MCF 10A (cell line): ENCODE measurements at places on chromosomes 1 and 21. TPM values are rescaled to one million over a fixed set of nuclear protein-coding genes. Genes with fewer than 3 reads are reported as not detected.

Gene CHI3L2
- 1.4 and 2.1 TPM in 2 replicates for total RNA-seq

Gene TMCO4
- 19.0 and 20.5 TPM in 2 replicates for total RNA-seq

Gene AMY1B
- total RNA-seq, result not detected in 2 replicates

Gene PLA2G2F
- not detected in 2 replicates for total RNA-seq

Gene AADACL3
- total RNA-seq, result not detected in 2 replicates

Gene LAPTM5
- total RNA-seq, result 15.9 and 21.6 TPM in 2 replicates

Gene TTC39A
- 0.35 and 1.2 TPM in 2 replicates for total RNA-seq

GRCh38 chr1:24481843-24482610 lies 20.6 kb upstream of the RCAN3 start:
- H3K4me1 ChIP-seq, result no peaks in the 10 kb centered on the region
- no peaks in the 10 kb centered on the region for H3K36me3 ChIP-seq
- H3K27me3 ChIP-seq, result no peaks in the 10 kb centered on the region
- no peak overlapping the region for H3K4me3 ChIP-seq
- no peak for DNase-seq

DNA sequence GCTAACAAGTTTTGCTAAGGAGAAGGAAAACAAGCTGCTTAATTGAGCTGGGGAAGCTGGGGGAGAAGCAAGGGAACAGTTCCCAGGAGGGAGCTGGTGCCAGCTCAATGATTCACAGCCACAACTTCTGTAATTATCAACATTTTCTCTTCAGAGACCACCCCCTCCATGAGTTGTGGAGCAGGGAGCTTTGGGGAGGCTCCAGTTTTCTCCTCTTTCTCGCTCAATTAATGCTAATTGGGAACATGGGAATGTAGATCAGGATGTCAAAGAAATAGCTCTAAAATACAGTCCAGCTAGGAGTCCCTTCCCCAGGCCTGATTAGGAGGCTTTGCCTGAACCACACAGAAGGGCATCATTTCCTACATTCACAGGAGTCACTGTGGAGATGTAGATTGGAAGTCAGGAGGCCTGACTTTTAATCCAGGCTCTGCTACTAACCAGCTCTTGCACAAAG lies 12.1 kb upstream of the MNDA start:
- H3K4me1 ChIP-seq, result no peaks in the 10 kb centered on the region
- H3K27ac ChIP-seq, result no peak overlapping the region
- H3K4me3 ChIP-seq, result no peak overlapping the region

DNA sequence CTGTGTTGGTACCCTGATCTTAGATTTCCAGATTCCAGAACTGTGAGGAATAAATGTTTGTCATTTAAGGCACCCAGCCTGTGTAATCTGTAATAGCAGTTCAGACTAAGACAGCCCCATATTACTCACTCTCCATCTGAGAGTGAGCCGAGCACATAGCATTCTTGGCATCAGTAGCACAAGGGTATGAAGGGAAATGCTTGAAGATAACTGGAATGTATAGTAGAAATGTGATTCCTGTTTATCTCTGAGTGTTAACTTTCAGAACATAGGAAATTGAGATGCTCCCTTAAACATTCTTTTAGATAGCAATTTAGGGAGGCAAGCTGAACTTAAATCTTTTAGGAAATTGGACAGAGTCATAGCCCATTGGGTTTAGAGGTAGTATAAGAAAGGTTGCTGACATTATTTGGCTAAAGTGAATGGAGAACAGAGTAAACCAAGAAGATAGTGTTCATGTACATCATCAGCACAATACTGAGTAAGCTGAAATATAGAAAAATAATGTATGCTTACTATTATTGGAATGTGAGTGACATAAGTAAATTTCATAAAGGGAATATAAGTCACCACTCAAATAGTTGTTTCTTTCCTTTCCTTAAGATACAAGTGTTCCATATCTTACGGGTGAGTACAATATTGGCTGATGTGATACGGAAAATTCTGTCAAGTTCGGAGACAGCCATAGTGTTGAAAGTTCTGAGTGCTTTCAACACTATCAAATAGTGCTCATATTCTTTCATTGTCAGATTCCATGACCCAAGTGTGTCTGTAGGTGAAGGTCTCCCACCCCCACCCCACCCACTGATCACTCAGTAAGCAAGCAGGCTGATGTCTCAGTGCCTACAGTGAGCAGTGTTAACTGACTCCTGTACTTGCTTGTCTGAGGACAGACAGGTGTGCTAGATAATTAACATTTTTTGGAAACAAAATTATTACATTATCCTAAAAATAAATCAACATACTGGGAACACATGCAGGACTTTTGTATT lies 73.7 kb downstream of the LRRC8D start:
- no peak overlapping the region for H3K27ac ChIP-seq
- DNase-seq, result peak; percentile 63
- H3K27me3 ChIP-seq, result no peaks in the 10 kb centered on the region
- no peak overlapping the region for H3K4me3 ChIP-seq
- peaks cover 10% of the 10 kb centered on the region for H3K36me3 ChIP-seq

- DNase-seq, result no peak
- no peak overlapping the region for H3K27ac ChIP-seq
- no peaks in the 10 kb centered on the region for H3K4me1 ChIP-seq
- no peak overlapping the region for H3K4me3 ChIP-seq
- H3K36me3 ChIP-seq, result no peaks in the 10 kb centered on the region
- peaks cover 71% of the 10 kb centered on the region for H3K27me3 ChIP-seq
These were observed 286.9 kb downstream of the KIF26B start for GRCh38 chr1:245441689-245442088.

DNA sequence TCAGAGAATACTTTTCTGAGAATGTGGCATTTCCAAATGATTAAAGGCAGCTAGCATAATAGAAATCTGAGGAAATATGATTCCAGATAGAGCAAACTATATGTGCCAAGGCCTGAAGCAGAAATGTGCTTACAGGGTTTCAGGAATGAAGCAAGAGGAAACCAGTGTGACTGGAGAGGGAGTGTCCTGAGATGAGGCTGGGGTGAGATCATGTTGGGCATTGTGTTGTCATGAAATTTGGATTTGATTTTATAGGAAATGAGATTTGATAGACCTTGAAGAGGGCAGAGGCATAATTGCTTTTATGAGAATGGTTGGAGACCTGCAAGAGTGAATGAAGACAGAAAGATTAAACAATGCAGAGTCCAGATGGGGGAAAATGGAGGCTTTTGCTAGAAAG lies 338.1 kb upstream of the SNX7 start:
- H3K27ac ChIP-seq, result peak overlapping the region; percentile 83
- no peaks in the 10 kb centered on the region for H3K27me3 ChIP-seq
- DNase-seq, result peak; percentile 95
- H3K36me3 ChIP-seq, result no peaks in the 10 kb centered on the region

GRCh38 chr1:37478451-37478881 lies 4.1 kb downstream of the ZC3H12A start:
- no peaks in the 10 kb centered on the region for H3K27me3 ChIP-seq
- peaks cover 85% of the 10 kb centered on the region for H3K36me3 ChIP-seq
- H3K4me1 ChIP-seq, result peaks cover 37% of the 10 kb centered on the region

- no peak overlapping the region for H3K27ac ChIP-seq
- no peak for DNase-seq
- H3K4me1 ChIP-seq, result peaks cover 13% of the 10 kb centered on the region
These were observed 37.9 kb downstream of the DTL start for GRCh38 chr1:212073490-212073889.

DNA sequence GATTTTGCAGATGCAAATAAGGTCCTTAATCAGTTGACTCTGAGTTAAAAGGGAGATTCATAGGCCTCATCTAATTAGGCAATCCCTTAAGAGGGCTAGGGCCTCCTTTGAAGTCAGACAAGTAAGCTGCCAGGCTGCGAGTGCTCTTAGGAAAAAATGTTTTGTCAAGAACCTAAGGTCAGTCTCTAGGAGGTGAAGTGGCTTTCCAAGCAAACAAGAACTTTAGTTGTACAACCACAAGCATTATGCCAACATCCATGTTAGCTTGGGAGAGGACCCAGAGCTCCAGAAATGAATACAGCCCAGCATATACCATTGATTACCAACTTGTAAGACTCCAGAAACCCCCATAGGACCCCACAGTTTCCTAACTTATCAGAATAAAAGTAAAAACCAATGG lies 1366.2 kb downstream of the PLA2G4A start:
- no peaks in the 10 kb centered on the region for H3K27me3 ChIP-seq
- no peak overlapping the region for H3K27ac ChIP-seq
- DNase-seq, result no peak
- H3K36me3 ChIP-seq, result no peaks in the 10 kb centered on the region
- H3K4me3 ChIP-seq, result no peak overlapping the region

GRCh38 chr1:9150582-9151327 lies 21.9 kb upstream of the GPR157 start:
- peaks cover 86% of the 10 kb centered on the region for H3K36me3 ChIP-seq
- no peak overlapping the region for H3K27ac ChIP-seq
- H3K27me3 ChIP-seq, result no peaks in the 10 kb centered on the region
- no peak overlapping the region for H3K4me3 ChIP-seq
- no peak for DNase-seq
- peaks cover 1% of the 10 kb centered on the region for H3K4me1 ChIP-seq

- H3K27me3 ChIP-seq, result peaks cover 45% of the 10 kb centered on the region
- no peak overlapping the region for H3K4me3 ChIP-seq
- H3K4me1 ChIP-seq, result peaks cover 7% of the 10 kb centered on the region
- no peak for DNase-seq
These were observed 1.4 kb upstream of the KRTAP10-4 start for GRCh38 chr21:44571844-44572782.
